ENCODE measurements at places on chromosomes 12 and 14. TPM values are rescaled to one million over a fixed set of nuclear protein-coding genes. Genes with fewer than 3 reads are reported as not detected.

SPIC gene
- not detected for total RNA-seq

LMO3 gene
- not detected for total RNA-seq

RTL1 gene
- total RNA-seq, result 1.1 TPM

DLK1 gene
- not detected for total RNA-seq

KRT74 gene
- total RNA-seq, result not detected

FBLN5 gene
- 6.0 TPM for total RNA-seq

STAC3 gene
- total RNA-seq, result not detected

CCNT1 gene
- total RNA-seq, result 25.9 TPM

KCNJ8 gene
- 0.27 TPM for total RNA-seq

CEBPE gene
- not detected for total RNA-seq

SERPINA9 gene
- not detected for total RNA-seq

PLEK2 gene
- 44.4 TPM for total RNA-seq

BTBD7 gene
- 29.6 TPM for total RNA-seq

TAC3 gene
- not detected for total RNA-seq

RIPK3 gene
- total RNA-seq, result 2.3 TPM

LAG3 gene
- not detected for total RNA-seq

RNASE13 gene
- total RNA-seq, result not detected

IGFBP6 gene
- total RNA-seq, result 21.4 TPM

USP44 gene
- total RNA-seq, result 0.89 TPM

TMEM117 gene
- 12.4 TPM for total RNA-seq

ESRRB gene
- total RNA-seq, result not detected

FAM90A1 gene
- 0.63 TPM for total RNA-seq

C1S gene
- total RNA-seq, result 4.0 TPM

POTEG gene
- total RNA-seq, result not detected

NKX2-1 gene
- not detected for total RNA-seq

MGAT2 gene
- total RNA-seq, result 38.5 TPM

DHH gene
- total RNA-seq, result 0.04 TPM

IFNG-AS1 gene
- not detected for total RNA-seq

BICDL1 gene
- total RNA-seq, result 7.9 TPM

CALCOCO1 gene
- 68.4 TPM for total RNA-seq

SRGAP1 gene
- total RNA-seq, result 28.9 TPM

KCNA1 gene
- not detected for total RNA-seq

HOXC12 gene
- not detected for total RNA-seq

Measured in kidney epithelial cell (primary cell).